AG10803 (cell line): ENCODE measurements at places on chromosomes 7 and 10.

- peak; percentile 16 for DNase-seq
Measured at GRCh38 chr7:25032774-25033743, 53.1 kb upstream of the OSBPL3 start.

DNA sequence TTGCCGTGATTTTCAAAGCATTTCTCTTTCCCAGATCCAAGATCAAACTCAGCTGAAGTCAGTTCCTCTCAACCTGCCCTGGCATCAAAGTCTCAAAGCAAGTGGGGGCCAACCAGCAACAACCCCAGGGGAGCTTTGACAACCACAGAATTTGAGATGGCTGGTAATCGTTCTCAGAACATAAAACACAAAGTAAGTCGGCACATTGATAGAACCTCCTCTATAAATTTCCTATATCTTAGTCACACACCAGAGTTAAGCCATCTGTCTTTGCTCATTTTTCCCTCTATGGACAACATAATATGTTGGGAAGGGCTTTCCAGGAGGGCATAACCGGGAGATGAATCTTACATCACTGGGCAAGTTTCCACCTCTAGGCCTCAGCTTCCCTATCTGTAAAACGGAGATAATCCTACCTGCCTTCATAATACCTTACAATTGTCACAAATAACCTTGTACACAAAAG, 1.2 kb upstream of the DNAJC9 start:
- no peak for DNase-seq

- no peak for DNase-seq
Measured at GRCh38 chr10:98569853-98570252, 123.1 kb upstream of the HPS1 start.

DNA sequence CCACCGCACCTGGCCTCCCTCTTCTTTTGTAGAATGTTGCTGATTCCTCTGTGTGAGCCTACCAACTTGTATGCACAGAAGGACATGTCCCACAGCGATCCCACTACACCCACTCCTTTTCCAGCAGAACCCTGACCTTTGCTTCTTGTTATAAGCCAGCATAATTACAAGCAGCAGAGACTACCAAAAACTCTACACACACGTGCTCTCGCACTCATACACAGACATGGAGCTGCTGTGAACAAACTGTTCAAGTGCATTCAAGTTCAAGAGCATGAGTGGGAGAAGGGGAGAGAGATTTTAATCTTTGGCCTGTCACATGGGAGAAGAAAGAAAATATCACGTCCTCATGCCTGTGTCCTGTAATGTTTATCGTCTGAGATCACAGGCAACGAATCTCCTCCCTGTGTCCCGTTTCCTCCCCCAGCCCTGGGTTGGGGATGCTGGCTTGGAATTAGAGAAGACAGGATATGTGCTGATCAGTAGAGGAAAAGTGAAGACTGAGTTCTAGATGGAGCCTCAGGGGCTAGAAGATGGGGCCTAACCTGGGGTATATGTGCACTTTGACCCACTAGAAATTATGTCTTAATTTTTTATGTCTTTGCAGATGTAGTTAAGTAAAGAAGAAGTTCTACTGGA, 79.6 kb downstream of the NHLRC2 start:
- DNase-seq: no peak

DNA sequence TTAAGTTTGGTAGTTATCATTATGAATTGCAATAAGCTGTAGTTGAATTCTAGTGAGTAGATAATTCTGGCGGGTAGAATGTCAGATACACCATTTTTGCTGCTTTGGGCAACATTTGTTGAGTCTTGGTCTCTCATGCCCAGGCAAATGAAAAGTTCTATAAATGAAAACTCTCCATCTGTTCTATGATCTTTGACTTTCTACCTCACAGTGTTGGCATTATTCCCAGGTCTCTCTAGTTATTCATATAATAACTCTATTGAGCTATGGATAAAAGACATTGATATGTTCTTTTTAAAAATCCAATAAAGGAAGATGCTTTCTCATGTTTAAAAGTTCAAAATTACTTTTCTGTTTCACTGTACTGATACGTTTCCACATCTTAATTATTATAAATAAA, 415.3 kb upstream of the SEMA3D start:
- DNase-seq: no peak

- no peak for DNase-seq
Measured at GRCh38 chr7:1608318-1608717, 38.5 kb upstream of the PSMG3 start.

GRCh38 chr7:141752634-141753033, 11.3 kb upstream of the TAS2R3 start:
- no peak for DNase-seq

DNA sequence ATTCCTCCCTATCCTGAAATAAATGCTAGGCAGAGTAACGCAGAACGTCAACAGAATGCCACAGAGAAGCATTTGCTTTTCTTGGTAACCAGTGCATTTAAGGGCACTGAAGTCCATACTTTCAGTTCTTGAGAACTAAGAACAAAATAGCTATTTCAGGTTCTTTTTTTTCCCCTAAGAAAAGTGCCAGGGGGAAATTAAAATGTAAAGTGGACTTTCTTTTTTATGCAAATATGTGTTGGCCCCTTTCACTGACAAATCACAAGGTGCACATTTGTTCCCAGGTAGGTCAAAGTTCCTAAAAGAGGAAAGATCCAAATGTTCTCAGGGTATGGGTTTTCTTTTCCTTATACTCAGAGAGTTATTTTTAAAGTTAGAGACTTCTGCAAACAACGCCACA, 151.5 kb downstream of the HPSE2 start:
- no peak for DNase-seq

GRCh38 chr10:120262857-120263547, 194.0 kb upstream of the PLPP4 start:
- peak; percentile 13 for DNase-seq

- peak; percentile 77 for DNase-seq
Measured at GRCh38 chr7:84232646-84233045, 38.1 kb upstream of the SEMA3A start.

DNA sequence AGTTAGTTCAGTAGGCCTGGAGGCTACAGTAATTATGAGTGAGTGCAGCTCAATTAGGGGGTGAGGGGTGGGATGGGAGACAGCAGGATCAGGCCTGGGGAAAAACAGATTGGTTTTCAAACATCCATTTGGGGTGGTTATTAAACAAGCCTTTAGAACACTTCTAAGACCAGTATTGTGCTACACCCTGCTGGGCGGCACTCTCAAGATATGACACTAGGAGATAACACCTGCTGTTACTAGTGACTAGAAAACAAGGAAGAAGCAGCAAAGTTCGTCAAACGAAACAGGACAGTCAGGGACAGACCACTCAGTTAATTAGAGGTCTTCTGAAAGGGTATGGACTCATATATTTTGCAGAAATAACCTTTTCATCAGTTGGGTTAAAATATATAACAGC, 353.6 kb downstream of the PTEN start:
- DNase-seq: no peak

DNA sequence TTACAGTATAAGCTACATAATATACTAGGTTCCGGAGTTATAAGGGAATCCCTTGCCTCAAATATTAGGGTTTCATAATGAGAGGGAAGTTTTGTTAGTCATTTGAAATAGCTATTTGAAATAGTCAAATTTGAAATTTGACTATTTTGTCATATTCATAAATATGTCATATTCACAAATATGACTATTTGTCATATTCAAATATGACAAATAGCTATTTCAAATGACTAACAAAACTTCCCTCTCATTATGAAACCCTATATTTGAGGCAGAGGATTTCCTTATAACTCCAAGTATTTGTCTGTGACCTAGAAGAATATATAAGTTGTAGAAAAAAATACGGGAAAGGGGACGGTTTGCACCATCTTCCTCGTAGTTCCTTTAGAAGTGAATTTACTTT, 76.6 kb downstream of the HDAC9 start:
- DNase-seq: no peak

- DNase-seq: no peak
Measured at GRCh38 chr10:124996127-124996853, 54.4 kb downstream of the ZRANB1 start.

DNA sequence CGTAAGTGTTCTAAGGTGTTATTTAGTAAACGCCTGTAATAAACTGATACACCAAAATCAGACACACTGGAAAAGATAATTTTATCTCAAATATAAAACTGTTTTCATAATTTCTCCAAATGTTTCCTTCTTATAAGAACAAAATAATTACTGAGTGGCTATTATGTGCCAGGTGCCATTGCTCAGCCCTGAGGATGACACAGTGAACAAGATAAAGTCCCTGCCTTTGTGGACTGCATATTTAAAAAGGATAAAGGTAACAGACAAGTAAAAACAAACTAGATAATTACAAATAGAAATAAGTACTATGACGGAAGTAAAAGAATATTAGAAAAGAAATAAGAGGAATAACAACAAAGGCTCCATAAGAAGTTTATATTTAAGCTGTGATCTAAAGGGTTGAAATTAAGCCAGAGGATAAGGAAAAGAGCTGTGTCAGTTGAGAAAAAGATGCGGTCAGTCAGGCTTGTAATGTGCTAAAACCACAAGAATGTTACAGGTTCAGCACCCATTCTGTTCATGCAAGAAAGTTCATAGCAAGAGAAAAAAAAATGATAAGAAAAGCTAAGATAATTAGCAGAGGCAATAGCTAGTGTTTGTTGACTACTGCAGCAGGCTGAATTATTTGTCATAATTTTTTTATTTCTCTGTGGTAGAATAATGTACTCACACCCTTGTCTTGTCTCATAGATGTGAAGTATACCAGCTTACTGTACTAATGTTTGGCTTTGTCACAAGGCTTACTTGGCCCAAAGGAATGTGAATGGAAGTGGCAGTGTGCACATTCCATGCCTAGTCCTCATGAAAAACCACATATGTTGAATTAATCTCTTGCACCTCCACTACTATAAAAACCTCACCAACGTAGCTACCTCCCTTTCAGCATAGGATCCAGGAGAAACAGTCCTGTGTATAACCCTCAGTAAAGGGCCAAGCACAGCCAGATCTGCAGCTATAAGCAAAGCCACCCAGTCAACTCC, 75.1 kb downstream of the CRPPA start:
- peak; percentile 85 for DNase-seq

- peak; percentile 18 for DNase-seq
Measured at GRCh38 chr10:5419466-5420094, 7.2 kb downstream of the NET1 start.

DNA sequence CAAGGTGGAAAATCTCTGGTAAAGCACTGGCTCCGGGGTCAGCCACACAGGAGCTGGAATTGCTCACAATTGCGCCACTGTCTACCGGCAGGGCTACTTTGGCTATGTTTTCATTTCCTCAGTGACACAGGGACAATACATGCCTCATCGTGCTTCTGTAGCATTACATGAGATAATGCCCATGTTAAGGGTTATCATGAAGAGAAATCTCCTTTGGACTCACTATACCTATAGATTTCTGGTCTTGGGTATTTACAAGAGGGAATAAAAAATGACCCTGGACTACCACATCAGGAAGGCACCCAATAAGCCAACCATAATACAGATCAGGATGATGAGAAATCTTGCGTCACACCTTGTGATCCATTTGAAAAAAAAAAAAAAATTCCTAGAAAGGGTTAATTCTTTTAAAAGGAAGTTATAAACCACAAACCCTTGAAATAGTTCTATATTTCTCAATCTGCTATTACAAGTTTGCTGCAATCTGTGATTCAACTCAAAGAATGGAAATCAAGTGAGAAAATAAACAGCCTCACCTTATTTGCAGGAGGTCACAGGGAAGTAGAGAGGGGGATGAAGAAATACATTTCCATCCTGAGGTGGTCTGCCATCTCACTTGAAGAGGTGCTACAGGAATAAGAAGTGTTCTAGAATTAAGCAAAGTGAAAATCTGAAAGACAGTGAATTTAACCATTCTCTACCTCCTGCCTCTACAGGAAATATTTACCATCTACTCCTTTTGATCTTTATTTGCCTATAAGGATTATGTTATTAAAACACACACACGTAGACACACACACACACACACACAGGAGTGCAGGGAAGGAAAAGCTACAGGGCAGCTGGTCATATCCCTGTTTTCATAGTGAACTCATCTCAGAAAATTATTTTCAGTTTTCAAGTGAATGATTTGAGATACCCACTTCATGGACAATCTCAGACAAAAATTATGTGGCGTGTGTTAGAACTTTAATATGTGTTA, 231.3 kb upstream of the CELF2 start:
- DNase-seq: peak; percentile 73

GRCh38 chr7:50502947-50503346, 52.8 kb upstream of the FIGNL1 start:
- peak; percentile 8 for DNase-seq

GRCh38 chr7:141272417-141272816, 198.6 kb downstream of the TMEM178B start:
- DNase-seq: no peak

GRCh38 chr10:44975431-44976331, 2.9 kb downstream of the DEPP1 start:
- DNase-seq: peak; percentile 49

DNA sequence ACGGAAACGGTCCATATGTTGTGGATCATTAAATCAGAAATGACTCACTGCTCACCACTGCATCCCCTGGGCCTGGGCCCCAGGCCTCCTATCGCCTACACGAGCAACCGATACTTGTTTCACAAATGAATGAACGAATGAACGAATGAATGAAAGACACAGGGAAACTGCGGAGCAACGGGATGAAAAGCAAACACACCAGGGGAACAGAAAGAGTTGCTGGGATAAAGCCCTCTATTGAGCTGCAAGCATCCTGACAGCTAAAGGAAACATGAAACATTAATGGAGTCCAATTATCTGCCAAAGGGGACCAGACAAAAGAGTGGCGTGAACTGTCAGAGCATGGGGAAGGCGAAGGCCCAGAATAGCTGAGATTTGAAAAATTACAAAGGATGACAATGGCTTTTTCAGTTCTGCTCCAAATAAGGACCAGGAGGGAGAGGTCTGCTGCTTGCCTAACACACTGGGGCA, 92.1 kb downstream of the GRB10 start:
- no peak for DNase-seq

DNA sequence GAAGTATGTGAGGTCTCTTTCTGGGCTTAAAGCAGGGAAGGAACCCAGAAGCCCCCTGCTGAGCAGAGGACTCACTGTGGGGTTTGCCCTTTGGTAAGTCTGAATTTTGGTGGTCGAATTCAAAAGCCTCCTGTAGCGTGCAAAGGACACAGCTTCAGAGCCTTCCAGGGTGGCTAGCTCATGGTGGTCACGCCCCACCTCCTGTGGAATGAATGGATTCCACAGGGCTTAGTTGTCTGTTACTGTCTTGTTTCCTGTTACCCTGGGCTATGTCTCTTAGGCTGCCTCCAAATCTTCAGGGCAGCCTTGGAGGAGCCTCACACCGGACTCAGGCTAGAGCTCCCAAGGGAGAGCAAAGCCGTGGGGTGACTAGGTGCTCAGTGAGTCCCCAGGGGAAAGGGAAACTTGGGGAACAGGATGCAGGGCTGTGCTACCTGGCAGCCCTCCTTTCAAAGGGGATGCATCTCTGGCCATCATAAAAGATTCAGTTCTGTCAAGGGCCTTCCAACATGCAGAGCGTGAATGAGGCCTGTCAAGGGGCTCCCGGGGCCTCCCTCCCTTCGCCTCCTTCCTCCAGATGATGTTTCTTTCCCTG, 211.7 kb downstream of the CCSER2 start:
- DNase-seq: peak; percentile 91

- DNase-seq: no peak
Measured at GRCh38 chr10:17622061-17622460, 4.9 kb upstream of the HACD1 start.
